Suppressor macrophage treated with lipopolysaccharide for 1 hour (primary cell): ENCODE measurements at places on chromosomes 16 and 17.

- DNase-seq, result peak; percentile 90
These were observed 22.9 kb upstream of the CORO6 start for GRCh38 chr17:29645515-29646051.

GRCh38 chr17:71287071-71287823, 833.6 kb upstream of the SOX9 start:
- DNase-seq, result no peak

DNA sequence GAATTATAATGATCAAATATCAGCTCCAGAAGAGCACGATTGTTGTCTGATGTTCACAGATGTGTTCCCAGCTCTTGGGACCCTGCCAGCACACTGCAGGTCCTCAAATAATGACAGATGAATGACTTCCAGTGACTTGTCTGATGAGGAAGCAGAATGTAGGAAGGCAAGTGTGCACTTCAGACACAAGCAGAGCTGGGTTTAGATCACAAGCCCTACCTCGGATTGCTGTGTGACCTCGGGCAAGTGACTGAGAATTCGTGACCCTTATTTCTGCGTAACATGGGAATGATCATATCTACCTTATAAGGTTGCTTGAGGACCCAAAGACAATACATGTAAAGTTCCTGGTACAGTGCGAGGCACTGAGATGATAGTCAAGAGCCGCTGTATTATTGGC, 182.2 kb downstream of the ABCC12 start:
- no peak for DNase-seq

GRCh38 chr16:2816751-2817339, at the start of gene PRSS21:
TSS of gene PRSS21 (plus strand) at chr16:2817237. CDS start at chr16:2817269, 32 bp downstream.
- no peak for DNase-seq

DNA sequence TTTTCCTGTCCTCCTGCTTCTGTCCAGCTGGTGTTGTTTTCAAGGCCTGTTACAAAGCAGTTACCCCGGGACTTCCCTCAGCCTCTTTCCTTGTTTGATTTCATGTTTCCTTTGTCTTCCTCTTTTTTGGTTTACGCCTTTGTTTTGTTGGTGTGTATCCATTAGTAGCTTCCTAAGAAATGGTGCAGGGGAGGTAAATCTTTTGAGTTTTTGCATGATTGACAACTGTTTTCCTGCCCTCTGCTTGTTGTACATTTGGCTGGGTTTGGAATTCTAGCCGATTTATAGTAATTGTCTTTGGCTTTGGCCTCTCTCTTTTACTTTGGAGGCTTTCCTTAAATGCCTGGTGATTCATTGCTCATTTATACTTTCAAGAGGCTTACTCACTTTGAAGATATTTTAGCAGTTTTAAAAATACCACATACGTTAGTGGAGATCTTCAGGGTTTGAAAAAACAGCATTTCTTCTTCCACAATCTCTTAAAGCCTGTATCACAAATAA, 32.8 kb downstream of the DNAH2 start:
- peak; percentile 7 for DNase-seq

DNA sequence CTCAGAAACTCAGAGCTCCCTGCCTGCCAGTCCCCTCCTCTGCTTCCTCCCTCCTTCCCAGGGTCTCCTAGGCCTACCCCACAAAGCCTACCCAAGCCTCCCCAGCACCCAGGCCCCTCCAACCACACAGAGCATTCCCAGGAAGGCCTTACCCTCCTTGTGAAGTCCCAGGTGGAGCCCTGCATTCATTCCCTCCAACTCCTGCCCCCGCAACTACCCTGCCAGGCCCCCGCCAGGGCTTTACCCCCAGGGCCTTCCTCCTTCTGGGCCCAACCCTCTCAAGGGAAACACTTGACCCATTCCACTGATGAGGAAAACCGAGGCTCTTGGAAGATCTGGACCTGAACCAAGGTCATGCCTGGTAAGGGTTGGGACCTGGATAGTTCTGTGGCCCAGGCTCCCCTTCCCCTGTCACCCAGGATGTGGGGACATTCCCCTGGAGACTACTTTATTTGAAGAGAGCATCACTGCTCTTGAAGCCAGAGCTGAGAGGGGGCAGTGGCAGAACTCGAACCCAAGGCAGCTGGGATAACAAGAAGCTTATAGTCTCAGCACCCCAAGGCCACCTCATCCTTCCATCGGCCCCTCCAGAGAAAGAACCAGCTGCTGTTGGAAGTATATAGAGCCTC, 12.5 kb downstream of the PLLP start:
- no peak for DNase-seq

DNA sequence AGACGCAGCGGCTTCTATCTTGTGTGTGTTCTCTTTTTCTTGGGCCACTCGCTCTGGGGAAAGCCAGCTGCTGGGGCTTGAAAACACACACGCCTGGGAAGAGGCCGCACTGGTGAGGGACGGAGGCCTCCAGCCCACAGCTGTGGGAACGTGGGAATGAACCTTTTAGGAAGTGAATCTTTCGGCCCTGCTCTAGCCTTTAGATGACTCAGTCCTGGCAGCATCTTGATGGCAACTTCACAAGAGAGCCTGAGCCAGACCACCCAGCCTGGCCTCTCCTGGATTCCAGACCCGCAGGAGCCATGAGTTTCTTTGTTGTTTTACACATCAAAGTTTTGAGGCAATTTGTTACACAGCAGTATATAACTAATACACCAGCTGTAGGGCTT, 2.2 kb upstream of the PDPK1 start:
- DNase-seq, result peak; percentile 95

GRCh38 chr17:80836971-80837481, 154.6 kb upstream of the CHMP6 start:
- no peak for DNase-seq

- no peak for DNase-seq
These were observed 1.3 kb upstream of the RDM1 start for GRCh38 chr17:35931794-35932425.

DNA sequence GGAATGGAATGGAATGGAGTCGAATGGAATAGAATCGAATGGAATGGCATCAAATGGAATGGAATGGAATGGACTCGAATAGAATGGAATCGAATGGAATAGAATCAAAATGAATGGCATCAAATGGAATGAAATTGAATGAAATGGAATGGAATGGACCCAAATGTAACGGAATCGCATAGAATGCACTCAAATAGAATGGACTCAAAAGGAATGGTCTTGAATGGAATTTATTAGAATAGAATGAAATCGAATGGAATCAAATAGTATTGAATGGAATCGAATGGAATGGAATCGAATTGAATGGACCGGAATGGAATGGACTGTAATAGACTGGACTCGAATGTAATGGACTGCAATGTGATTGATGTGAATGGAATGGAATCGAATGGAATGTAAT, 501.4 kb upstream of the WSB1 start:
- DNase-seq, result no peak

- DNase-seq, result peak; percentile 29
These were observed 1.1 kb downstream of the ZCCHC14 start for GRCh38 chr16:87491522-87492290.

- no peak for DNase-seq
These were observed 16.2 kb downstream of the MYLK3 start for GRCh38 chr16:46731691-46732555.

GRCh38 chr17:38980490-38981217, 13.5 kb upstream of the FBXO47 start:
- no peak for DNase-seq

- peak; percentile 46 for DNase-seq
These were observed 11.8 kb downstream of the RFFL start for GRCh38 chr17:35051579-35052240.

GRCh38 chr17:48582750-48583069, 4.6 kb upstream of the HOXB4 start:
- DNase-seq, result no peak

DNA sequence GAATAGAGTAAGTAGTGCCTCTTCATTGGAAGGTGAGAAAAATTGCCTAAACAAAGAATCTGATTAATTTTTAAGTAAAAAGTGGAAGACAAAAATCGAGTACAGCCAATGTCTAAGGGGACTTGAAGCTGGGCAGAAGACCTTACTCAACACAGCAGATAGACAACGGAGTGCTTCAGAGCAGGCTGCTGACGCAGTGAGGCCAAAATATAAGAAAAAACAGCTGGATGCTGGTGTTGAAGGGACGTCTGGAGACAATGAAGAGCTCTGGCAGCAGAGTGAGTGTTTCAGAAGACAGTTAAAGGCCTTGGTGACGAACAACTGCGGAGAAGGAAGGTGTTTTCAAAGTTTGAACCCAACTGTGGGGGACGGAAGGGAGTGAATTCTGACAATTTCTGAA, 169.8 kb downstream of the MRTFB start:
- DNase-seq, result no peak

GRCh38 chr17:80893604-80894438, 97.8 kb upstream of the CHMP6 start:
- no peak for DNase-seq

DNA sequence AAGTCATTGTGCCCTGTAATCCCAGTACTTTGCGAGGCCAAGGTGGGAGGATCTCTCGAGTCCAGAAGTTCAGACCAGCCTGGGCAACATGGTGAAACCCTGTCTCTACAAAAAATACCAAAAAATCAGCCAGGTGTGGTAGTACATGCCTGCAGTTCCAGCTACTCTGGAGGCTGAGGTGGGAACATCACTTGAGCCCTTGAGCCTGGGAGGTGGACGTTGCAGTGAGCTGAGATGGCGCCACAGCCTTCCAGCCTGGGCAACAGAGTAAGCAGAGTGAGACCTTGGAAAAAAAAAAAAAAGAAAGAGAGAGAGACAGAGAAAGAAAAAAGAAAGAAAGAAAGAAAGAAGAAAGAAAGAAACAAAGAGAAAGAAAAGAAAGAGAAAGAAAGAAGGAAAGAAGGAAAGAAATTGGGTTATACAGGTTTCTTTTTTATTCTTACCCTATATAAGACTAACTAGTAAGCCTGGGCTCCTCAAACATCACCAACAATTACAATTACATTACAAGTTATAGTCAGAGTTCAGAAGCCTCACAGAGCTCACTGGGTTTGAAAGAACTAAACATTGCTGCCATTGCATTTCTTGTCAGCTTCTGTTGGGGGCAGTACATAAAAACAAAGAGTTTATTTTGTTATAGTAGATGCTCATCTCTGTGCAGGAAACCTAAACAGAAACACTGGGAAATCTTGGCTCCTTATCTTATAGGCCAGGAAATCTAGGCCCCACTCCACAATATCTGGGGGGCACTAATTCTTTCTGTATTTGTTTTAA, 6.7 kb upstream of the ABCA9 start:
- DNase-seq, result no peak

DNA sequence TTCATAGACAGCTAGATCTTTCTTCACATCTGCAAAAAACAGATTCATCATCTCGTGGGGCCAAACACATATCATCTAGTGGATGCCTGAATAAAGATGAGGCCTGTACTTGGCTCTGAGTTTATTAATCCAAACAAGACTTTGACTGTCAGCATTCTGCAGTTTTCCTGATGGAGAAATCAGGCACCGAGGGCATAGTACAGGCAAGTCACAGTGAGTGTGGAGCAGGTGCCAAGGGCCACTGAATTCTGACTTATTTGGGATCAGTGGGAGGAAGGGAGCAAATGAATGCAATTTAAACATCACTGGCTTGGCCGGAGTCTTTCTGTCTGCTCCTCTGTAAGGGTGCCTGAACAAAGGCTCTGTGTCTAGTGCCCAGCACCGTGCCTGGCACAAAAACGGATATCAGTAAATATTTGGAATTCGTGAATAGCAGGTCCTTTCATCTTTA, 975 bp downstream of the CFAP20 start:
- no peak for DNase-seq

DNA sequence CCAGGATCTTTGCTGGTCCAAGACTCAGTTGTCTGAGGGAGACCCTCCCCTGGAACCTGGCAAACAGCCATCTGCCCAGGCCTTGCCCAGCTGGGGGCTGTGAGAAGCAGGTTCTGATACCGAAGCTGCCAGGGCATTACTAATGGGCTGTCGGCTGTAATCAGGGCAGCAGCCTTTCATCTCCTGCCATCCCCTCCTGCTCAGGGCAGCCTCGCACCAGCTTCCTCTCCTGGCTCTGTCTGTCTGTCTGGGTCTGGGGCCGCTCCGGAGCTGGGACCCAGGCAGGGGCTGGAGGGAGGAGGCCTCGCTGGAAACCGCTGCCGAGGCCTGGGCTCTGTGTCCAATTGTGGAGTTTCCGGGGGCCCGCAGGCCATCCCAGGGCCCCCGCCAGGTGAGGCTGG, 21.6 kb upstream of the BRD7 start:
- no peak for DNase-seq

GRCh38 chr17:19357351-19357750, 5.2 kb downstream of the B9D1 start:
- no peak for DNase-seq

GRCh38 chr17:50426814-50427787, 1.1 kb downstream of the ACSF2 start:
- DNase-seq, result peak; percentile 57

- DNase-seq, result peak; percentile 94
These were observed 31.4 kb upstream of the PMFBP1 start for GRCh38 chr16:72203401-72203800.

- peak; percentile 67 for DNase-seq
These were observed 18.0 kb downstream of the C17orf75 start for GRCh38 chr17:32323811-32324491.

DNA sequence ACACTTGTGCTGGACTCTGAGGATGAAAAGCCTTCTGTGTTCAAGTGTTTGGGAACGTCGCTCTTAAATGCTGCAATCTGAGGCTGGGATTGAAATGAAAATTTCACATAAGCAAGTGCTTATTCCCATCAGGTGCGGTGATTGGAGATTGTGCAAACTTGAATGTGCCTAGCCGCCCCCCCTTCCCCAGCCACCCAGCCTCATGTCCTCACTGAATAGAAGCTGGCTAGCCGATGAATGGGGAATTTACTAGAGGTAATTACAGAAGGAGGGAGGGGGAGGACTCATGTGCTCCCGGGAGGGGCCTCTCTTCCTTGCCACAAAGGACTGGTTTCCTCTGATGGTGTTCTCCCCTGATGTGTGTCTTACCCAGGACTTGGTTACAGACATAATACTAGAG, 544.8 kb upstream of the EEF2KMT start:
- no peak for DNase-seq

GRCh38 chr16:12437761-12438440, 365.8 kb downstream of the CPPED1 start:
- DNase-seq, result no peak

- no peak for DNase-seq
These were observed 32.9 kb downstream of the KATNIP start for GRCh38 chr16:27582883-27583282.

DNA sequence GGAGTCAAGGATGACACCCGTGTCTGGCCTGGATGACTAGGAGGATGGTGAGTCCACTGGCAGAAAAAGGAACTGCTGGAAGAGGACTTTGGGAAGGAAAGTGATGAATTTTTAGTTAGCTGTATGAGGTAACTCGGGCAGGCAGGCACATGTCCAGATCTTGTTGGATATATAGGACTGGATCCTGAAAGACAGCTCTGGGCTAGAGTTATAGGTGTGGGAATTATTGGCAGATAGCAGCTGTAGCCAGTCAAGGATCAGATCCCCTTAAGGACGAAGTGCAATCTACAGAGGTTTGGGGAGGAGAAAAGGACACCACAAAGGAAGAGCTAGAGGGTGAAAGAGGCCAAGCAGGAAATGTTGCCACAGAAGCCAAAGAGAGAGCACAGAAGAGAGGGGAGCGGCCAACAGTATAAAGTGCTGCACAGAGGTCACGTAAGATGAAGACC, 10.1 kb downstream of the CYB5D1 start:
- DNase-seq, result no peak
